ENCODE measurements at places on chromosomes 16 and 17.
A peak's percentile ranks its signal among the peaks of the same experiment; 100 is the strongest.

DNA sequence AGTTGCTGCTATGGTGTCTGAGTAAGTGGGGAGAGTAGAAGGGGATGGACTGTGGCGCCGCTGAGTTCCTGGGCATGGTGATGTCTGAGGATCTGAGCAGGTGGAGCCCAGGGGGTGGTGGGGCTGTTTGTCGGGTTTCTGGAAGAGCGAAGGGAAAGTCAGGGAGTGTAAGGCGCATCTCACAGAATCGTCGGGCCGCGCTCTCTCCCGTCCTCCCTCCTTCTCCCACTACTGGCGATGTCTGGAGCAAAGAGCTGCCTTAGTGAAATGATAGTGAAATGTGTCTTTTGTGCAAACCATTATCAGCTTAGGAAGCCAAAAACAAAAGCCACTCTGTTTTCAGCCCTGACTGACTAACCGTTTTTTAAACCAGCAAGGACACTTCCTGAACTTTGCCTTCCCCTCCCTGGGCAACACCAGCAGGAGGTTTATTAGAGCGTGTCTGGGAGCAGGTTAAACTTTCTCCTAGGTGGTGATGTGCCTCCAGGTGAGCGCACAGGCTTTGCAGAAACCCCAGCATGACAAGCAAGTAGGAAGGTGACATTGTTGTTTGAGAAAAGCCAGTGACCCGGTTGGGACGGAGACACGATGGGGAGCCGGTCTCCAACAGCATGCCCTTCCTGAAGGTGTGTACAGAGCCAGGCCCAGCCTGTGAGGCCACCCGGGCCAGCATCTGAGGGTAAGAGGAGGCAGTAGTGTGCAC, 49.1 kb downstream of the RAB11FIP3 start:
- DNase-seq: no peak

- peak; percentile 44 for DNase-seq
These were observed 3.9 kb downstream of the SPATA20 start for GRCh38 chr17:50550661-50551432.

DNA sequence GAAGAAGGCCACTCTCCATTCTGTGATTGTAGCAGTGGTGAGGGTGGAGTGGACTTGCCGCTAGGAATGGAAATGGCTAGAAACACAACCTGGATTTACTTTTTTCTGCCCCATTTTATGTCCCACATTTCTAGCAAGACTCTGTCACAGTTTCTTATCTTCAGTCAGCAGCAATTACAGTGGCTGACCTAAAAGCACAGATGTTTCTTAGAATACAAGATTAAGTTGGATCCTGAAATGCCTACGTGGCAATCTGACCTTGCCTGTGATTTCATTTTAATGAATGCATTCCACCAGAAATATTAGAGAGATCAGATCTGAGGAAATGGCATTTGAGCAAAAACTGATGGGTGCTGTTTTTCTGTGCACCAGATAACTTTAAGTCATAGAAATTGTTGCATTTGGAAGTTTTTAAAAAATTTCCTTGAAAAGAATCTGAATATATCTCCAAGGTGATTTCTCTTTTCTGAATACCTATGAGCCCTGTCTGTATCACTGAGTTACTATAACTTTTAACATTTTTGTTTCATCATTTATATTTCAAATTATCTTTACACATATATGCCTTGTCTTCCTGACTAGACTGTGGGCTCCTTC, 5.4 kb downstream of the HEATR3 start:
- no peak for DNase-seq

DNA sequence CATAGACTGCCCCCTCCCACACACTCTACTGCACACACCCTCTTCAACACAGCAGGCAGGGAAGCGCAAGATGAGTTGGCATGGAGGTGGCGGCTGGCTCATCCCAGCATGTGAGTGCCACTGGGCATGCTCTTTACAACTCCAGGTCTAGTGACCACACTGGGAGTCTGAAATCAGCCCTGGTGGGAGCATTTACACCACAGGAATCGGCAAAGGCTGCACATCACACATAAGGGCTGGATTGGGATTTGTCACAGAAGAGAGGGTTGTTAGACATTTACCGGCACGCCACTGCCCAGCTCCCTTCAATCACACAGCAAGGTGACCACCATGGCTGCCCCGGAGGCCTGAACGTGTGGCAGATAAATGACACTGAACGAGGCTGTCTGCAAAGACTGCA, 49.4 kb downstream of the ENGASE start:
- DNase-seq: no peak

DNA sequence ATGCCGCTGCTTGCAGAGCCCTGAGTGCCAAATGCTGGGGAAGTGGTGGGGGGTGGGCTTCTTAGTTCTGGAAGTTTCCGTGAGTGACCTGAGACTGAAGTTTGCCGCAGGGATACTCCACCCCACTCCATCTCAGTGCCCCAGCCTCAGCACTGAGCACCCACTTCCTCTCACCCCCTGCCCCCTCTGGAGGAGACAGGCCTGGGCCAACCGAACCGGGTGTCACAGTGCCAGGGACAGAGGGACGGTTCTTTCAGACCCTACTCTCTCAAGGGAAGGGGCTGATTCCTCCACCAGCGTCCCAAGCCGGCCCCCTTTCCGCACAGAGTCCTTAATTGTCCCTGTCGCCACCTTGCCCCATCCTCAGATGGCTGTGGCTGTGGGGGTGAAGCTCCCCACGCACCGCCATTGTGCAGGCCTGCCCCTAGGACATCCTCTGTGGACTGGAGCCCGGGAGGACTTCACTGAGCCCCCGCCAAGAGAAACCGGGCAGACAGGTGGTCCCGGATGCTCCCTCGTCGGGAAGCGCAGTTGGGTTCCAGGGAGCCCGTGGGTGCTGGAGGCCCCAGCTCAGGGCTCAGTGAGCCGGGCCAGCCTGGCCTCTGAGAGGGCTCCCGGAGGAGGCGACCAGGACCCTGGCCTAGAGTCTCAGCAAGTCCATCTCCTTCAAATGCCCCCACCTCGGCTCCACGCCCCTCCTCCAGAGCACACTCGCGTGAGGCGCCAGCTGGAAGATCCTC, 1.6 kb upstream of the KREMEN2 start:
- no peak for DNase-seq

DNA sequence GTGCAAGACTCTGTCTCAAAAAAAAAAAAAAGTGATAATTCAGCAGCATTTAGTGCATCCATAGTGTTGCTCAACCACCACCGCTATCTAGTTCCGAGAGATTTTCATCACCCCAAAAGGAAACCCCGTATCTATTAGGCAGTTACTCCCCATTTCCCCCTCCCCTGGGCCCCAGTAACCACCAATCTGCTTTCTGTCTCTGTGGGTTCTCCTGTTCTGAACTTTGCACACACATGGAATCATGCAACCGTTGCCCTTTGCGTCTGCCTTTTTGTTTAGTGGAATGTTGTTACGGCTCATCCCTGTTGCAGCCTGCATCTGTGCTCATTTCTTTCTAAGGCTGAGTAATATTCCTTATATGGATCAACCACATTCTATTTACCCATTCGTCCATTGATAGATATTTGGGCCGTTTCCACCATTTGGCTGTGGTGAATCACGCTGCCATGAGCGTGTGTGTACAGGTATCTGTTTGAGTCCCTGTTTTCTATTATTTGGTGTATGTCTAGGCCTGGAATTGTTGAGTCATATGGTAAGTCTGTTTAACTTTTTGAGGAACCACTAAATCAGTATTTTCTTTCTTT, 8.7 kb upstream of the SYNGR2 start:
- DNase-seq: no peak

All from OCI-LY7 (cell line).